Esophagus muscularis mucosa (tissue), 4 donors: ENCODE measurements at places on chromosomes 16 and 17. TPM values are rescaled to one million over a fixed set of nuclear protein-coding genes. Genes with fewer than 3 reads are reported as not detected.
A peak's percentile ranks its signal among the peaks of the same experiment; 100 is the strongest.

The ALOX15B gene
- total RNA-seq: 1.3 TPM

The KRTAP2-2 gene
- total RNA-seq: not detected

The CDH1 gene
- 0.69 TPM for total RNA-seq

The SEPTIN1 gene
- 0.86 TPM for total RNA-seq

DNA sequence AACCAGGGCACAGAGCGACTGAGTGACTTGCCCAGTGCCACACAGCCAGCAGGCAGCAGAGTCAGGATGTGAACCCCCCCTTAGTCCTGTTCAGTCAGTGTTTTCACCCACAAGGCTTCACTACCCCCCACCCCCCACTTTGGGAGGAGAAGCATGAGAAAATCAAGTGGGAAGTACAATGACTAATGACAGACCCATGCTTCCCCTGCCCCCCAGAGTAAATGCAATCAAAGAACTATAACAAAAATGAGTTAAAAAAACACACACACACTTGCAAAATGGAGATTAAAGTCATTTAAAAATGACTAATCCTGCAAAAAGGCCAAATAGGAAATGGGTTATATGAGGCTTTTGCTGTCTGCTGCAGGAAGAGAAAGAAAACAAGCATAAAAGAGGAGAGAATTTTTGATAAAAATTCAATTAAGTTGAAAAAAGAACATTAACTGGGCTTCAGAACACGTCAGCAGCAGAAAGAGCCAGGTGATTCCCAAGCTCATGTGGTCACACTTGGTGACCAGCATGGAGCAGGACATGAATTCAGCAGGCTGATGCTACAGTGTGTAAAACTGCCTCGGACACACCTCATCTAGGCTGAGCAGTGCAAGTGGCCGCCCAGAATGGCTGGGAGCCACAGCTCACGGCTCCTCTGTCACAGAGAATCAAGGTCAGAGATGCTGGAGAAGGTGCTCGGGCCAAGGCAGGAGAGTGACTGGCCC, 212.3 kb downstream of the ZNF423 start:
- no peaks in the 10 kb centered on the region for H3K27me3 ChIP-seq
- DNase-seq: no peak
- H3K36me3 ChIP-seq: no peaks in the 10 kb centered on the region
- peaks cover 27% of the 10 kb centered on the region for H3K4me1 ChIP-seq
- no peak overlapping the region for H3K4me3 ChIP-seq
- H3K27ac ChIP-seq: no peak overlapping the region

- no peaks in the 10 kb centered on the region for H3K4me1 ChIP-seq
- no peak for DNase-seq
- no peak overlapping the region for H3K4me3 ChIP-seq
- H3K27ac ChIP-seq: no peak overlapping the region
Measured at GRCh38 chr16:69348222-69348621, 3.4 kb downstream of the TMED6 start.

DNA sequence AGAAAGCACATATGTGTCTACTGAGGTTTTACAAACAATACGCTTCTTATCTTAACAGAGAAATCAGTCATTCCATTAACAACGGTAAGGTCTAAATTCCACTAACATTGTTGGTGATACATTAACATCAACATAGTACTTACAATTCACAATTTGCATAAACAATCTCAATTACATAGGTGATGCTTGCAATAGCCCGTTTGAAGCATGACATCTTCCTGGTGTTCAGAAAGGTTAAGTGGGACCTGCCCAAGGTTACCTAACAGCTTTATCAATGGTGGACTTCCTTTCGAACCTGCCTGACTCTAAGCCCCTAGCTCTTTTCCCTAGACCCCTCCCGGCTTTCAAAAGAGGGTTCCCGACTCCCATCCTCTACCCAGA, 699 bp downstream of the FAM222B start:
- no peaks in the 10 kb centered on the region for H3K27me3 ChIP-seq
- H3K4me3 ChIP-seq: peak overlapping the region; percentile 78
- H3K4me1 ChIP-seq: peaks cover 8% of the 10 kb centered on the region
- no peak for DNase-seq

- peak overlapping the region; percentile 16 for H3K27ac ChIP-seq
- no peak for DNase-seq
- no peak overlapping the region for H3K4me3 ChIP-seq
- H3K4me1 ChIP-seq: peaks cover 62% of the 10 kb centered on the region
- H3K27me3 ChIP-seq: no peaks in the 10 kb centered on the region
- H3K36me3 ChIP-seq: no peaks in the 10 kb centered on the region
Measured at GRCh38 chr17:12672947-12673346, 7.3 kb downstream of the MYOCD start.

DNA sequence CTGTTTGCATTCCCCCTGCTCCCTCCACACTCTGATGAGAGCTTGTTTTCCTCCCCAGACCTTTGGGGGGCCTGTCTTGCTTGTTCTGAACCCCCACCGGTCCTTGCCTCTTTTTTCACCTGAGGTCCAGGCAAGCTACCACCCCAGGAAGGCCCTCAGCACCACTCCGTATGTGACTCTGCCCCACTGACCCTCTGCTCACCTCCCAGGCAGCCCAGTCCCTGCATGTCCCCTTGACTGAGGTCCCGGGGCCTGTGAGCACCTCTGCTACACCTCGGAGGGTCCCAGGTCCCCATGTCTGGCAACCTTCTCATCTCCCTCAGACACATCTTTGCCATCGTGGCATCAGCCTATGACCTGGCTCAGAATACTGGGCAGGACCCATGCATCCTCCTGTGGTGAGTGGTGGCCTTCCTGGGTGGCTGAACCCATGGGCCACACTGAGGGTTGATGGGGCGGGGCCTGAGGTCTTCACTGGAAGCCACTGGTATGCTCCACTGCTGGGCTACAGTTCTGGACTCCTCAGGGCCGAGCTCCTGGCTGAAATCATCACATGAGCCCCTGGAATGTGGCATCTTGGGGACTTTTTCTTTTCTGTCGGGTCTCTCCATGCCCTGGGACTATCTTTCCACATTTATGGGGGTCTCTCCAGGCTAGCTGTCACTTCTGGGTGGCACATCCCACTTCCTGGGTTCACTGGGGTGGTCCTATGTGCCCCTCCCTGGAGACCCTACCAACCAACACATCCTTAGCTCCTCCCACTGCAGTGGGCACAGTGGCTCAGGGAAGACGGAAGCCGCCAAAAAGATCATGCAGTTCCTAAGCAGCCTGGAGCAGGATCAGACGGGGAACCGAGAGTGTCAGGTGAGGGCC, 3.5 kb downstream of the MYO15B start:
- peaks cover 36% of the 10 kb centered on the region for H3K4me1 ChIP-seq
- DNase-seq: no peak
- no peak overlapping the region for H3K4me3 ChIP-seq

- no peaks in the 10 kb centered on the region for H3K36me3 ChIP-seq
- H3K27ac ChIP-seq: peak overlapping the region; percentile 99
- peak; percentile 94 for DNase-seq
- H3K4me1 ChIP-seq: peaks cover 46% of the 10 kb centered on the region
- no peaks in the 10 kb centered on the region for H3K27me3 ChIP-seq
Measured at GRCh38 chr17:9240659-9241370, 219.5 kb downstream of the NTN1 start.

DNA sequence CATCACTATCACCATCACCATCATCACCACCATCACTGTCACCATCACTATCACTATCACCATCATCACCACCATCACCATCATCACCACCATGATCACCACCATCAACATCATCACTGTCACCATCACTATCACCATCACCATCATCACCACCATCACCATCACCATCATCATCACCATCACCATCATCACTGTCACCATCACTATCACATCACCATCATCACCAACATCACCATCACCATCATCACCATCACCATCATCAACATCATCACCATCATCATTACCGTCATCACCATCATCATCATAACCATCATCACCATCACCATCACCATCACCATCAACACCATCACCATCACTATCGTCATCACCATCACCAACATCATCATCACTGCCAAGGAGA, 273.8 kb downstream of the FOXL1 start:
- no peaks in the 10 kb centered on the region for H3K36me3 ChIP-seq
- no peaks in the 10 kb centered on the region for H3K4me1 ChIP-seq
- peaks cover 22% of the 10 kb centered on the region for H3K27me3 ChIP-seq

GRCh38 chr17:50919321-50920040, 53.3 kb upstream of the TOB1 start:
- H3K4me1 ChIP-seq: peaks cover 70% of the 10 kb centered on the region
- no peaks in the 10 kb centered on the region for H3K36me3 ChIP-seq
- peak; percentile 95 for DNase-seq
- peak overlapping the region; percentile 86 for H3K27ac ChIP-seq

DNA sequence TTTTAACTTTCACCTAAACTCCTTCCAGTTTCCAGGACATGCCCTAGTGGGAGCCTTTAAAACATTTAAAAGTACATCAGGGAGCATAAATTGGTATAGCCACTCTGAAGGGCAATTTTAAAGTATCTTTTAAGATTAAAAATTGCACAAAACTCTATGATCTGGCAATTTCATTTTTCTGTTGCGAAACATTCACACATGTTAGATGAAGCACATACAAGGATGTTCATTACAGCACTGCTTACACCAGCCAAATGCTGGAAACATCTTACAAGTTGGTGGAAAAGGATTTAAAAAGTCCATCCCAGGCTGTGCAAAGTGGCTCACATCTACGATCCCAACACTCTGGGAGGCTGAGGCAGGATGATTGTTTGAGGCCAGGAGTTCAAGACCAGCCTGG, 26.4 kb upstream of the LONP2 start:
- H3K27me3 ChIP-seq: no peaks in the 10 kb centered on the region
- no peaks in the 10 kb centered on the region for H3K36me3 ChIP-seq
- H3K27ac ChIP-seq: no peak overlapping the region
- no peak for DNase-seq

GRCh38 chr17:16044487-16044886, 44.9 kb downstream of the TTC19 start:
- DNase-seq: no peak
- H3K36me3 ChIP-seq: peaks cover 97% of the 10 kb centered on the region
- no peak overlapping the region for H3K4me3 ChIP-seq
- H3K27me3 ChIP-seq: no peaks in the 10 kb centered on the region

DNA sequence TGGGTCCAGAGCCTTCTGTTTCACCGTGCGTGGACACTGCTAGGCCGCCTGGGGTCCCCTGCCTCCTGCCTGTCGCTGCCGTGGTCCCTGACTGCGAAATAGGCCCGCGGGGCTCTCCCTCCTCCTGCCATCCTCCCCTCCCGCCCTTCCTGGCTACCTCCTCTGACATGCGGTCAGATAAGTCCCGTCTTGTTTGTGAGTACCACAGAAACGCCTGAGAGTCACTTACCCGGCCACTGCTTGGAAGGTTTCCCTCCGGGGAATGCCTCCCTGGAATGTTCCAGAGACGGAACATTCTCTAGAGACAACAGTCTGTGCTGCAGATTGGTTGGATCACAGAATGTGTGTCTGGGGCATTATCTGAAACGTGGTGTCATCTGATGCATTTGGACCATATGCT, 22.7 kb downstream of the CIBAR2 start:
- no peak overlapping the region for H3K27ac ChIP-seq
- H3K36me3 ChIP-seq: no peaks in the 10 kb centered on the region
- H3K27me3 ChIP-seq: no peaks in the 10 kb centered on the region
- H3K4me1 ChIP-seq: peaks cover 26% of the 10 kb centered on the region
- H3K4me3 ChIP-seq: no peak overlapping the region

DNA sequence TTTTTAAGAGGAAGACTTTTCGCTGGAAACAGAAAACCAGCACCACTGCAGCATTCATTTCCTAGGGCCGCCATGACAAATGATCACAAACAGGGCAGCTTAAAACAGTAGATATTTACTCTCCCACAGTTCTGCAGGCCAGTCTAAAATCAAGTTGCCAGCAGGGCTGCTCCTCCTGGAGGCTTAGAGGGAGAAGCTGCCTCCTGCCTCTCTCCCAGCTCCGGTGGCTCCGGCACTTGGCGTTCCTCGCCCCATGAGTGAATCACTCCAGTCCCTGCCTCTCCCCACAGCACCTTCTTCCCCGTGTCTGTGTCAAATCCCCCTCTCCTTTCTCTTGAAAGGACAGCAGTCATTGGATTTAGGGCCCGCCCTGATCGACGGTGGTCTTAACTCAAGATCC, 72.1 kb downstream of the SOCS1 start:
- H3K27me3 ChIP-seq: no peaks in the 10 kb centered on the region
- no peak overlapping the region for H3K27ac ChIP-seq
- no peak overlapping the region for H3K4me3 ChIP-seq
- DNase-seq: no peak

- no peak for DNase-seq
- H3K27ac ChIP-seq: no peak overlapping the region
- H3K4me1 ChIP-seq: no peaks in the 10 kb centered on the region
- no peak overlapping the region for H3K4me3 ChIP-seq
Measured at GRCh38 chr17:38667099-38667786, 7.5 kb downstream of the EPOP start.

DNA sequence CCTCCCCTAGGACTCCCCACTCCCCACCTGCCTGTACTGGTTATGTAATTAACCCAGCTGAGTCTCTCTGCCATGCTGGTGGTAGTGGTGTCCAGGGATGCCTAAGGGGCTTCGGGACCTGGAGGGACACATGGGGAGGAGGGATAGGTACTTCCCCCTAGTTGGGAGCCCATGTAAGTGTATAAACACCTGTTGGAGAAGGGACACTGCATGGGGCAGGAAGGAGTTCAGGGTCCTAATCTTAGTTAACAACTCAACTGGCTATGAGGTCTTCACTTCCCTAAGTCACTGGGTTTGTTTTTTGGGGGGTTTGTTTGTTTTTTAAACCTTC, 1.3 kb downstream of the RASL10B start:
- DNase-seq: no peak
- H3K4me1 ChIP-seq: peaks cover 59% of the 10 kb centered on the region
- H3K27me3 ChIP-seq: no peaks in the 10 kb centered on the region
- peaks cover 9% of the 10 kb centered on the region for H3K36me3 ChIP-seq
- H3K4me3 ChIP-seq: peak overlapping the region; percentile 85
- no peak overlapping the region for H3K27ac ChIP-seq
